ENCODE measurements at places on chromosomes 5 and 9.
A peak's percentile ranks its signal among the peaks of the same experiment; 100 is the strongest.

DNA sequence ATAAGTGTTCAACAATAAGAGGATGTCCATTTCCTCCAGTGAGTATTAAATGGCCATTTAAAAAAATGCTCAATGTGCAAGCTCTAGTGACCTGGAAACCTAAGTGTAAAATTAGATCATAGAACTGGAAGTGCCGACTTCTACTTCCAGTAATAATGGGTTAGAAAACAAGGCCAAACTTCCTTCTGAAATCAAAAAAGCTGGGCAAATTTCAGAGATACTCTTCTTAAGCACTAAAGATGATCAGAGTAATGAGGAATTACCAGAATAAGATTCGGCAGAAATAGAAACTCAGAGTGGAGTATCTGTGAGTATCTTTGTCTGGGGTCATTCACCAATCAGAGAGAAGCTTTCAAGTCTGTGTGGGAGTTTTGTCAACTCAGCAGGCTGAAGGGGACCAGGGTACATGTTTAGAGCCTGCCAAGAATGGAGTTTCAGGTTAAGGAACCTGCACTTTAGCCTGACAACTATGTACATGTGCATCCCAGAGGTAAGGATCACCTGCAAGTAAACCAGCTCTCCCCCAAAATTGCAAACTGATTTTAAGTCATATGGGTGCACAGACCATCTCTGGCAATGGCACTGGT, 17.1 kb downstream of the FCN2 start:
- DNase-seq = no peak

DNA sequence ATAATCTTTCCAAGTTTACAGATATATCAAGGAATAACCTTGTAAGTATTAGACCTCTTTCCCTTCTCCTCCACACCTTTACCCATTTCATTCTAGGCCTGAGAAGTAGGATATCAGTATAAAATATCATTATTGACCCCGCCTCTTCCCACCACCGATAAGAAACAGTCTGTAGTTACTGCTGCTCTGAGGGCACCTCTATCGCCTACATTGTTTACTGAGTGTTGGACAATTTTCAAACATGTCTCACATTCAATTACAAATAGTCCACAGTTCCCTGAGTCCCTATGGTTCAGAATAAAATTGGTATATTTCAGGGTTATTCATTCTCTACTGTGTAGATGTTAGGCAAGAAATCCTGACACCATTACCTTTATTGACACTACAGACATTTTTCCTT, 73.4 kb downstream of the TEK start:
- no peak for DNase-seq

DNA sequence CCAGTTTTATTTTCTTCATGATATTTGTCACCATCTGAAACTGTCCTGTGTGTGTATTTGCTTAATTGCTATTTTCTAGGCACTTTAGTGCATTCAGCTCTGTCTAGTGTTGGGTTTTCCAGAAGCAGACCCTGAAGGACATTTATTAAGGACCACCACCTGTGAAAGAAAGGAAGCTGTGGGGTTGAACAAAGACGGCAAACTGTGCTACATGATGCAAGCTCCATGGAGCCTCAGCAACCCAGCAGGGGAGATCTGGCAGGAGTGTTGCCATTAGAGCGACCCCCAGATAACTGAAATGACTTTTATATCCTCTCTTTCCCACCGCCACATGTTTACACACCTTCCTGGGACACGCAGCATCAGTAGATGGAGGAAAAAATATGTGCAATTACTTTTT, 125.5 kb downstream of the GABRB2 start:
- DNase-seq = no peak

GRCh38 chr9:108997112-108997511, 16.2 kb downstream of the CTNNAL1 start:
- DNase-seq = no peak

- DNase-seq = peak; percentile 88
Measured at GRCh38 chr9:127574072-127574993, 37.7 kb upstream of the STXBP1 start.

- DNase-seq = peak; percentile 56
Measured at GRCh38 chr9:35820076-35820475, 5.2 kb upstream of the HINT2 start.

DNA sequence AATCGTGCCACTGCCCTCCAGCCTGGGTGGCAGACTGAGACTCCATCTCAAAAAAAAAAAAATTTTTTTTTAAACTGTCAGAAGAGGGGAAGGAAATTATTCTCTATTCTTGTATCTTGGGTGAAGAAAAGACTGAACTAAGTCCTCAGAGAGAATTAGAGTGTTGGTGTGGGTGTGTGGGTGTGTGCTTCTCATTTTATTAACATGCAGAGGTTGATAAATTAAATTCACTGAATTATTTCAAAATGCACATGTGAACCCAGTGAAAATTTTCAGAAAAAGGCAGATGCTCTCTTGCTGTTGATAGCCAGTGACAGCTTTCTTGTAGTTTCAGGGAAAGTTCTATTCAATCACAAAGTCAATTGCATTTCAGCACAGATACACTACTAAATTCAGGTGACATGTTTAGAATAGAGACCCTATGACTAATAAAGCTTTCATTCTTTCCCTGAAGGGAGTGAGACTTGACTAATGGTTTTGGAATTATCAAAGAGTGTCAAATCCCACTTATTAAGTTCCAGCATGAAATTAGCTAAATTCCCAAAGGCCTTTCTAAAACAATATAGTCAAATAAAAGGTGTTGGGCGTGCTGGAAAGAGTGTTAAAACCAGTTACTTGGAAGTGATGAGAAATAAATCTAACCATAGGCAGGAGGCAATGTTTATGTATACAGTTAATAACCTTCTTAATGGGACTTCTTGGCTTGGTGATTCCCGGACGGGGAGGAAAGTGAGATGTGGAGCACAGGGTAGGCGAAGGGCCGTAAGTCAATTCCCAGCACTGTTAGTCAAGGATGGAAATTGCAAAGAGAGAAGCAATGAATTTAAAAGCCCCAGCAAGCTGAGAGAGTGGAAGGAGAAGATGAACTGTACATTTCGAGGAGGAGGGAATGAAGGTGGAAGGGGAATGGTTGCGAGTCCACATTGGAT, 103.2 kb upstream of the SPATA31D4 start:
- DNase-seq = no peak

DNA sequence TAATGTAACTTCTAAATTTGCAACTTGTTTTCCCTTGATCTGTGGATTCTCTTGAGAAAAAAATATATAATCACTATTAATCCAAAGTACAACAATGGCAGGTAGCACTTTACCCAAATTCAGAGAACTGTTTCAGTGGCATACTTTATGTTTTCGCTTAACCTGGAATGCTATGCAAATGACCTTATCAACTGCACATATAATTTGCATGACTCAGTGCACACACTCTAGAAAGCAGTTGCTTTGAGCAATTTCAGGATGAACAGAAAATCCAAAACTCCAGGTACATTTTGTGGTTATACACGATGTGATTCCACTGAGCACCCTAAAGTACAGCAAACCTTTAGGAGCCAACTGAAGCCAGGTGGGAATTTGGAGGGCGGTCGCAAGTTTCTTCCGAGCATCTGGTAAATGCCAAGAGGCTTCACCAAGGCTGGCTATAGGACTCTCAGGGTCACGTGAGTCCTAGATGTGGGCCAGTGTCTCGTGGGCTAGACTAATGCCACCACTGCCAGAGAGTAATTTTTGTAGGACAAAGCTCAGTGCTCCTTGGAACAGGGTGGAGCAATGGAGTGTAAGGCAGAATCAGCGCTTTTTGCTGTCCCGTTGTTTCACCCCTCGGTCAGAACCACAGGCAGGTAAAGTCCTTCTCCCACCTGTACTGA, 37.3 kb downstream of the DMGDH start:
- no peak for DNase-seq

DNA sequence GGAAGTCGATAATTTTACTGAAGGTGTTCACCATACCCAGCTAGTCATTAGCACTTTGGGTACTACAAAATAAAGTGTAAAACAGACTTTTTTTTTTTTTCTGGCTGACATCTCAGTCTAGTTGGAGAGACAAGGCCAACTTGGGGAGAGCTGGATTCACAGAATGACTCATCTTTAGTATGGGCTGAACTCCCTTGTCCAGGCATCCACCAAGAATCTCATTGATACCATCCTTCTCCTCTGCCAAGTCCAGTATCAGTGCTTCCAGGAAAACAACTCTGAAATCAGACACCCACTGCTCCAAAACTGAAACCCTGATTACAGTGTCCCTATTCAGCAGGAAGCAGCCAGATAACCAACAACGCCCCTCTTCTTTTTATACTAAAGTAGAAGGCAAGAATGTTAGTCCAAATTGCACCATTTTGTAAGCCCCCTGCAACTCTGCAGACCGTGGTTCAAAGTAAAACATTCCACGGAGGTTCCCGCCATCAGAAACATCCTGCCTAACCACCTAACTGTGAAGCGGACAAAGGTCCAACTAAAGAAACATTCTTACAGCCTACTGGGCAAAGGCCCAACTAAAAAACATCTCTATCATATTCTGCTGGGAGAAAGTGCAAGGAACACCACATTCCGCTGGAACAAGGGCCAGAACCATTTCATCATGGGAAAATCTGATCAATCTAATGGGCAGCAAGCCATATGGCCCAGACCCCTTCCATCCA, 728.2 kb downstream of the BRINP1 start:
- no peak for DNase-seq

DNA sequence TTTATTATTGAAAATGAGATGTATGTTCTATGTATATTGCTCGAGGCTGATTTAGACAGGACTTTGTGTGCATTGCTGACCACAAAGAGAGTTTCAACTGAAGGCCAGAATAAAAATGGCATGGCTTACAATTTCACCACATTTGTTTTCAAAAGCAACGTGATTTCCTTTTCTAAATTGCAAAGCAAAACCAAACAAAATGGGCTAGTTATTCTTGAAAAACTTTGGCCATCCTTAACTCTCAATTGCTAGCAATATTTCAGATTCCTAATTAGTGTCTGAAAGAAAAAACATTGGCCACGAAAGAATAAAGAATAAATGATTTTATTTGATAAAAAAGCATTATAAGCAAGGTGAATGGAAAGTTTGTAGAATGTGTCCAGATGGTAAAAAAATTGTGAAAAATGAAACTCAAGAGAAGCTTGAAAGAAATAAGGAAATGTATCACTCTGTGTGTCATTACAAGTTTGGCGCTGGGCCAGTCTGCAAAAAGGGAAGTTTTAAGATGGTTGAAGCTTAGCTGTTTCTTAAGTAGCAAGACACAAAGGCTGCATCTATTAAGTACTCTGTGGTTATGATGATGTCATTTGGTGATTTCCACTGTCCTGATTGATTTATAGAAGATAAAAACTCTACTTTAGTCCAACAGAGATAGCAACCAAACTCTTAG, 89.2 kb upstream of the PRLR start:
- no peak for DNase-seq

GRCh38 chr5:168291964-168292785, 730 bp downstream of the WWC1 start:
- no peak for DNase-seq

DNA sequence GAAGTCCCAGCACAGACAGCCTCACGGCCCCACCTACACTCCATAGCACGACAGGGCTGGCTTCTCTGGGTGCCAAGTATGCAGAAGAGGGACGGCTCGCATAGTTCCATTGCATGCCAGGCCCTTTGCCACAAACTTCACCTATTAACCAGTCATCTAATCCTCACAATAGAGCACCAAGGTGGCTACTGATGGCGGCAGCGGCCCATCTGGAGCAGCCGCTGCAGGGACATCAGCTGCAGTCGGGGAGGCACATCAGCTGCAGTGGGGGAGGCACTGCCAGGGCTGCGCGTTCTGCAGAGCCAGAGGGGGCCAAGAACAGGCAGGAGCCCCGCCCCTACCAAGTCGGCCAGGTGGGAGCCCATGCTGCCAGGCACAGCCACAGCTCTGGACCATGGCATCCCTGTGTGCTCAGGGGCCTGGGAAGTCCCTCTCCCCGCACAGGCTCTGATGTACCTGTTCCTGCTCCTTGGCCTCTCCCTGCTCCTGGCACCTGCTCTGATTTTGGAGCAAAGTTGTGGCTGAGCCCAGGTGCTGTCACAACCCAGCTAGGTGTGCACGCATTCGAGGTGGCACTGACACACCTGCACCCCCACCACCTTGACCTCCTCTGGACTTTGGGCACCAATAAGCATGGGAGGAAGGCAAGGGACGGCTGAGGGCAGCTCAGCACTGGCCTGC, 61.5 kb upstream of the SYNPO start:
- no peak for DNase-seq

GRCh38 chr9:125822902-125823301, 75.7 kb downstream of the PBX3 start:
- DNase-seq = no peak

GRCh38 chr9:85516976-85517637, 224.6 kb downstream of the AGTPBP1 start:
- DNase-seq = no peak
